ENCODE measurements at places on chromosomes 5 and 9. TPM values are rescaled to one million over a fixed set of nuclear protein-coding genes. Genes with fewer than 3 reads are reported as not detected.

DNA sequence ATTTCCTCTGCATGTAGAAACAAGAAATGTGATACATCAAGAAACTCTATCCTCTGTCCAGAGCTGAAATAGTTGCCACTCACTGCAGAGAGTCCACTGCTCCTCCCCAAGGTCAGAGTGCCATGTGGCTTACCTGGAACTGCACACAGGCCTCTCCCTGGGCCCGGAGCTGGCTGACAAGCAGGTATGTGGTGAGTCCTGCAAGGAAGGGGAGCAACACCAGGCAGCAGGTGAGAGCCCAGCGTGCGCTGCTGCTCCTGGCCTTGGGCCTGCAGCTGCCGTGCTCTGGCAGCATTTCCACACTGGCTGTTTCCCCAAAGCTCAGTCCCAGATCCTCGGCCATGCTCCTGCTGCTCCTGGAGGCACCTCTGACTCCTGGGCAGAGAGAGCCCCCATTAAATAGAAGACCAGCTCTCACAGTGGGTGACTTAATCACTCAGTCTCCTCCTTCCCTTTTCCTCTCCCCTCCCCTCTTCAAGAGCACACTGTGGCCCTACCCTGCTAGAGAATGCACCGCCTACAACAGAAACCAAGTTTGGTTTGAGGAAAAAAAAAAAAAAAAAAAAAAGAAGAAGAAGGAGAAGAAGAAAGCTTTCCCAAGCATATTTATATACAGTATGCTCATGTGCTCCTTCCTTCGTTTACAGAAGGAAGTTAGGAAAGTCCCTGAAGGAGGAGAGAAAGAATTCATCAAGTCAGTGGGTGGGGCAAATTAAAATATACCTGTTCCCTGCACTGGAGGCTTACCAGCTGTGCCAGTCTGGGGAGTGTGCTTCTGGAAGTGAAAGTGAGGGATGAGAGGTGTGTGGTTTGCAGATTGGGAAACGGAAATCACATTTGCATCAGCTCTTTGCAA is at the start of gene TNFSF15:
Gene TNFSF15 (minus strand): TSS at position 370 of the 856 bp plus-strand sequence. CDS start 27 bp downstream, at position 343.
- DNase-seq: no peak

DNA sequence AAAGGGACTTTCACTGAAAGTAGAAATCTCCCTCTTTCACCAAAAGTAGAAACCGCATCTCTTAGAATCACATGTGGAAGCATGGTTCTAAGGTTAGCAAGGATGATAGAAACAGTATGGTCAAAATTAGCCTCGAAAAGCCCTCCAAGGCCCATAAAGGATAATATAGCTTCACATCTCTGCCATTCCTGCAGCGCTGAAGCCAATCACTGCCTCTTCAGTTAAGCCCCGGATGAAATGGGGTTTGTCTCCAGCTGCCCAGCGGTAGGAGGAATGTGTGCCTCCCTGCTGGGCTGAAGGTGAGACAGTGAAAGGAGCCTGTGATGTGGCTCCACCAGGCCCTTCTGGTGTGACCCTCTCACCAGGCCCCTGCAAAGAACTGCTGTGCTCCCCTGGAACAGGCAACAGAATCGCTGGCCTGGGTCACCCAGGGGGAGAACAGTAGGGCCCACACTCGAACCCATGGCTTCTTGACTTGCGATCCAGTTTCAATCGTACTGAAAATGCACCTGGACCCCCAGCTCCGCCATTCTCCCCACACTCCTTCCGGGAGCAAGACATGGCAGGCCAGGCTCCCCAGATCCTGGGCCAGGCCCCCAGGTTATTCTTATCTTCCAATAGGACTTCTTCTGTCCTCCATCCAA is 47.2 kb downstream of the CAMK2A start:
- DNase-seq: no peak

GRCh38 chr5:41402845-41403244 is 107.6 kb downstream of the PLCXD3 start:
- no peak for DNase-seq

The UBQLN1 gene
- total RNA-seq: 88.0 TPM

DNA sequence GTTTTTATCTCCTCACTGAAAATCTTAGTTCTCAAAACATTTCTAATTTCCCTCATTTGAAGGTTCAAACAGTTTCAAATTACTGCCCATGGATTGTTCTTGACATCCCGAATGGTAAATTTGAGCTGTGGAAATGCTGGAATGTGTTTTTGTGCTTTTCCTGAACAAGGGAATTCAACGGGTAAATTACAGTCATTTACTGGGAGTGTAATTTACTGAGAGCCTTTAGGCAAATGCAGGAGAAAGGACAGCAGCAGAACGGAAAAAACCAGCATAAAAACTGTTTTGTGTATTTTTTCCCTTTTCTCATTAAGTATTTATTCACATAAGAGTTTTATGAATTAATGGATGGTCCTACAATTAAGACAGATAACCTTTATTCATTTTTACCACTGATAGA is 139.2 kb downstream of the PBX3 start:
- DNase-seq: no peak

DNA sequence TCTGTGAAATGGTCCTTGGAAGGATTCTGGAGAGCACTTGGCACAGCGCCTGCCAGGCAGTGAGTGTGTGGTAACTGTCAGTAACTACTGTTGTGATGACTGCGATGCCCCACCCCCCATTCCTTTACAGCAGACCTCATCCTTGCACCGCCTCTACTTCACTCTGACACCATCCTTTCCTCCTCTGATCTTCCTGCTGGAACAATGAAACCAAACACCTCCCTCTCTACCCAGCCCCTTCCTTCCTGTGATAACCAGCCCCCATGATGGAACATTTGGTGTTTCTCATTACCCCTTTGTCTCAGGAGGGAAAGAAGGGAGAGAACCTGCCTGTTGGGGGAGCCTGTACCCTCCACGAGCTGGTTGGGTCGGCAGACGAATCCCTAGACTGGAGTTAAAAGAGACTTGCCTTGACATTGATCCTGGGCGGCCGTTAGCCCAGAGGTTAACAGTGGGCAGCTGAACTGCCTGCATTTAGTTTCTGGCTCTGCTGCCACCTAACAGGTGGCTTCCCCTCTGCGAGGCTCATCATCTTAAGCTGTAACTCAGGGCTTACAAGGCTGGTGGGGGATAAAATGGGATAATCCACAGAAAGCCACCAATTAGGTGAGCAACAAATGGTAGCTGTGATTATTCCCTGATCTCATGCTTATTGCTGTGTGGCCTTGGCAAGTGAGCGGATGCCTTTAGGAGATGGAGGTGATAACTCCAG is 34.2 kb upstream of the GRPEL2 start:
- no peak for DNase-seq

The SCGB3A2 gene
- total RNA-seq: 1.0 TPM

GRCh38 chr9:316382-316965 is 101.8 kb downstream of the DOCK8 start:
- no peak for DNase-seq

DNA sequence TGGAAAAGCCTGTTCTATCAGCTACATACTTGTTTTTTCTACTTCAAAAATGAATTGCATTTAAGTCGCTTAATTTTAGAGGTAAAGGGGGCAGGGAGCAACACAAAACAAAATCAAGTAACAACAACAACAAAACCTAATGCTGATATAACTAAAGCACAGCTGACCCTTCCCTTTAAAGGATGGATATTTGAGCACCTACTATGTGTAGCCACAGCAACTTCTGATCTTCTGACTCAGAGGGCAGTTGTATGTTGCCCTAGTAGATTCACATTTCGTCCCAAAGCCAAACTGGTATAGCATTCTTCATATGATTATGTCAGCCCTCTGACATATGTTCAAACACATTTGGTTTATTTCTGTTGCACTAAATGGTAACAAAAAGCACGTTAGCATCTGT is 6.8 kb downstream of the DAB2 start:
- no peak for DNase-seq

The PCDHB7 gene
- total RNA-seq: 5.0 TPM

- no peak for DNase-seq
These were observed 92.5 kb downstream of the TLE1 start for GRCh38 chr9:81596679-81597418.

- DNase-seq: no peak
These were observed 29.1 kb downstream of the SNCAIP start for GRCh38 chr5:122341087-122341486.

DNA sequence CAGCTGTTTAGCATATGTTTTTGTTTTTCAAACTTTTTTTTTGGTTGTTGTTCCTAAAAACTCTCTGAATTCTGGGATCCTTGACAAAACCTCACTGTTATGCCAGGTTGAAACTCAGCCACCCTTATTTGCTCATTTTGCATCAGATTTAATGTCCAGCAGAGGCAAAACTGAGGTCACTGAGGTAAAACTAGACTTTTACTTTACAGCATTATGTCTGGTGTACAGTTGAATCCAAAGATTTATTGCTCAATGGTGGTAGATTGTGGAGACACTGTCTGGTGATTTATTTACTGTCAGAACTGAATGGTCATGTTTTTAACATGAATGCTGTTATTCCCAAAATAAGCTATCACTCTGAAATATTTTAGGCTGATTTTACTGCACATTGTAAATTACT is 87.9 kb downstream of the FBXL7 start:
- no peak for DNase-seq

- DNase-seq: no peak
These were observed 57.1 kb upstream of the SUSD1 start for GRCh38 chr9:112232233-112232632.

The PTGES2 gene
- total RNA-seq: 33.8 TPM

The HTR1A gene
- not detected for total RNA-seq

The SET gene
- total RNA-seq: 222 TPM

- DNase-seq: peak; percentile 84
These were observed 67.0 kb upstream of the DPYSL3 start for GRCh38 chr5:147576646-147577535.

The SLC22A4 gene
- total RNA-seq: 5.7 TPM

- no peak for DNase-seq
These were observed 74.2 kb downstream of the COMMD10 start for GRCh38 chr5:116159006-116159405.

GRCh38 chr9:89732939-89733324 is 128.1 kb downstream of the GADD45G start:
- DNase-seq: no peak

- no peak for DNase-seq
These were observed 139.7 kb upstream of the RUSC2 start for GRCh38 chr9:35350212-35350611.

DNA sequence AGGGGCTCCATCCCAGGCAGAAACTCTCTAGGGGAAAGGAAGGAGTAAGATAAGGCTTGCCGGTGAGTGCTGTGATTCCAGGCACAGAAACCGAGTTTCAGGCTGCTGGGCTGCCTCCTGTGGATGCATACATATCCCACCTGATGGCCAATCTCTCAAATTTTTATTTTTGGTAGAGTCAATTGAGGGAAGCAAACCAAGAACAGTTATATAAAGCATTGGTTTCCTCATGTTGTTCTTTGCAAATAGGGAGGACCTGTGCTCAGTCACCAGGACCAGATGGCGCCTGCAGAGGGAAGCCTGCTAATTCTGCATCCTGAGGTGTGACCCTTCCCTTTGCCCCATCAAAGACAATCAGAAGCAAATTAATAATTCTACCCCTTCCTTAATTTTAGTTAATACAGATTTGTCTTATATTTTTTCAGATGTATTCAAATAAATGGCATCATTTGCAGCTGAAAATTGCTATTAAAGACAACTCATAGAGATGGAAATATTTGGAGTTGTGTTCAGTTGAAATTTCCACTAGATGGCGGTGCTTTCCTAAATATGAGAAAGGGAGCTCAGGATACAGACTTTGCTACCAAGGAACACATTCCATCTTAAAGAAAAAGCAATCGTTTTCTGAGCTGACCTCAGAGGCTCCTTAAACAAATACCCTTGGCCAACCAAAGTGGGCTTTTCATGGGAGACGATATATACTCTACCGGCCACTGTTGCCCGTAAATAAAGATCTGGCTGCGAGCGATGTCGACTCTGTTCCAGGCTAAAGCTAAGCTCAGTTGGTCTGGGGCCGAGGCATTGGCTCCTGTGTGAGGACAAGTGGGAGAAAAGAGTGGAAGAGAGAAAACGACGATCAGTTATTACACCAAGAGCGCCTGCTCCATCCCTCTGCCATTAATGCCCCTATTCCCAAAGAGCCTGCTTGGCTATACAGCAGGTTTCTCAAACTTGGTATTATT is 225.7 kb upstream of the KLF9 start:
- no peak for DNase-seq

GRCh38 chr5:91906027-91906426 is 522.9 kb upstream of the ARRDC3 start:
- no peak for DNase-seq

- DNase-seq: peak; percentile 65
These were observed 98.4 kb downstream of the ADRB2 start for GRCh38 chr5:148924817-148925216.

The GABRP gene
- total RNA-seq: 0.45 TPM

GRCh38 chr5:142661957-142662356 is 23.9 kb downstream of the FGF1 start:
- DNase-seq: no peak

The TMEM252 gene
- total RNA-seq: not detected

DNA sequence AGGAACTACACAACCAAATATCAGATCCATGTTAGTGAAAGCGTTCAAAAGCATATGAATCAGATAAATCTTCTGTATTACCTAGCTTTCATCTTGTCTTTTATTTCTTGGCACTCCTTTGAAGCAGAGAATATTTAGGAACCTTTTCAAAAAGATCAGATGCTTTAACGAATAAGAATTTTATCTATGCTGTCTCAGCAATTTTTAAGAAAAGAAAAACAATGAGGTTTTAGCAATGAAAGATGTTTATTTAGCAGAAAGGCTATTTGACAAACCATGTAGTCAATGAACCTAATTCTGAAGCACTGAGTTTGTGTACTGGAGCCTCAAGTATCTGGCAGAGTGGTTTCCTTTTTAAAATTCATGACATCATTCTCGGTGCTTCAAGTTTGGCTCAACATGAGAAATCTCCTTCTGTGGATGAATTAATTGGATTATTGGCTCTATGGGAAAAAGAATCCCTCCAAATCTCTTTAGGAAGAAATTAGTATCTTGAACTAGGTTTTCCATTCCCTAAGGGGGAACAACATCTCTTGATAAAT is 534.7 kb downstream of the CAAP1 start:
- no peak for DNase-seq

DNA sequence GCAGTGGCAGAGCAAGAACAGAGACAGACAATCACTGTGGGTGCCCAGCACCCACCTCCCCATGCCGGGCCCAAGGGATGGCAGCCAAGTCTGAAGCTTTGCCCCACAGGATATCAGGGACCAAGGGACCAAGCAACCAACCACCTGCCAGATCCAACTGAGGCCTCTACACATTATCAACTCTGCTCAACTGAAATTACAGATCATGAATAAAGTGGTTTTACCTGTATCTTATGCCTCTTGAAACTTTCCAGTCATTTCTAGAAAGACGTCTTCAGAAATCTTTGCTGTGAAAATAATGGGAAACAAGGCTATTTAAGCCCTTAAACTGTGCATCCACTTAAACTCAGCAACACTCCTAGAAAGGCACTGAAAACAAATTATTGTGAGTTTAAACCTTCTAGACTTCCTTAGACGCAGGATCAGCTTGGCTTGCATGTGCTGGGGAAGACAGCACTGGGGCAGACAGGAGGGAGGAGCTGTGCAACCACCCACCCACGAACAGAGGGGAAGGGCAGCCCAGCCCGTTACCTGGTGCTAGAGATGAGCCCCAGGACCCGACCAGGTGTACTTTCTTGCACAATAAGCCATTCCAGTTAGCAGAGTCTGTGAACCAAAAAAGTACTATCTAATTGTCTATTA is 80.0 kb downstream of the SEMA4D start:
- DNase-seq: no peak

All from sciatic nerve (tissue), 2 donors.